ENCODE measurements at places on chromosomes 5 and 9.

DNA sequence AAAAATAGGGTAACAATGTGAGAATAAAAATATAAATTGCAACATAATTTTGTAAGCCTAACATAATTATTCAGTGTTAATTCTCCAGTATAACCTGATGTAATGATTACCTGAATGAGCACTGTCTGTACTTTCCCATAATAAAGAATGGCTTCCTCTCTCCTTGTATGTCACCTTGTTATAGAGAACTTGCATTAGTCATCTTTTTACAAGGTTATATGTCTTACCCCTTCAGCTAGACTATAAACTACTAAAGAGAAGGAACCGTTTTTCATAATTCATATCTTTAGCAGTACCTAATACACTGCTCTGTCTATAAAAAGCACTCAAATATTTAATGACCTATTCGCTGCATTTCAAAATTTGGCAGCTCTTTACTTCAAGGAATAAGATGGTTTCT lies 19.8 kb downstream of the STRBP start:
- no peak for DNase-seq

DNA sequence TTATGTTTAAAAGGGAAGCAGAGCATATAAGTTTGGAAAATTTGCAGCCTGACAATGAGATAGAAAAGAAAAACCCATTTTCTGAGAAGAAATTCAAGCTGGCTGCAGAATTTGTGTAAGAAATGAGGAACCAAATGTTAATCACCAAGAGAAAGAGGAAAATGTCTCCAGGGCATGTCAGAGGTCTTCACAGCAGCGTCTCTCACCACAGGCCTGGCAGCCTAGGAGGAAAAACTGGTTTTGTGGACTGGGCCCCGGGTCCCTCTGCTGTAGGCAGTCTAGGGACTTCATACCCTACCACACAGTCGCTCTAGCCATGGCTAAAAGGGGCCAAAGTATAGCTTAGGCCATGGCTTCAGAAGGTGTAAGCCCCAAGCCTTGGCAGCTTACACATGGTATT lies 32.1 kb upstream of the HSD17B4 start:
- no peak for DNase-seq

GRCh38 chr5:154409230-154409840 lies 36.5 kb upstream of the SAP30L start:
- DNase-seq, result no peak

DNA sequence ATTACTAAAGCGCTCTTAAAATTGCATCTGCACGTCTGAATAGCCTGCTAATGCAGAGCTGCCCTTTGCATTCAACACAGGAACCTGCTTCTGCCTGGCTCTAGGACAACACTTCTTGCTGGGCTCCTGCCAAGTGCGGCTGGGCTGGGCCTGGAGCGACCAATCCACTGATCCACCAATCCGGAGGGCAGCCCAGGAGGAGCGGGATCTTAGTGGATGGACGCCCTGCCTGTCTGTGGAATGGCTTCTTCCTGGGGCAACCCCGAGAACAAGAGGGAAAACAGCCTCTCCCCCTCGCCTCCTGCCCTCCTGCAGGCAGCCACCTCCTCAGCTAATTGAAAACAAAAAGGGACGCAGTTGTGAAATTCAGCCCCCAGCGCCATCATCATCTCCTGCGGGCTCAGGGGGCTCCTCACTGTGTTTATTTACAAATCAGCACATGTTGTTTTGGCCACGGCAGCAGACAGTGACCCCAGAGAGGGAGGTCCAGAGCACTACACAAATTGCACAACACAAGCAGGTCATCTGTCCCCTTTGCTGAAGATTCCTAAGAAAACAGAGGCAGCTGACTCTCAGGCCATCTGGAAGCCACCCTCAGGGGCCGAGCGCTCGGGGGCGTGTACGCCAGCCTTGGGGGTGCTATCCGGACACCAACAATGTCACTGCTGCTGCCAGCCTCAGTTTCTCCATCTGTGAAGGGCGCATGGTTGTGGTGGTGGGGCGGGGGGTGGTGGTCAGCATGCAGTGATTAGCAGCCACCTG lies 57.3 kb downstream of the GADD45G start:
- DNase-seq, result peak; percentile 96

- no peak for DNase-seq
Observed at GRCh38 chr5:81626524-81626923, 124.4 kb downstream of the SSBP2 start.

- no peak for DNase-seq
Observed at GRCh38 chr5:95069948-95070347, 214.9 kb downstream of the MCTP1 start.

DNA sequence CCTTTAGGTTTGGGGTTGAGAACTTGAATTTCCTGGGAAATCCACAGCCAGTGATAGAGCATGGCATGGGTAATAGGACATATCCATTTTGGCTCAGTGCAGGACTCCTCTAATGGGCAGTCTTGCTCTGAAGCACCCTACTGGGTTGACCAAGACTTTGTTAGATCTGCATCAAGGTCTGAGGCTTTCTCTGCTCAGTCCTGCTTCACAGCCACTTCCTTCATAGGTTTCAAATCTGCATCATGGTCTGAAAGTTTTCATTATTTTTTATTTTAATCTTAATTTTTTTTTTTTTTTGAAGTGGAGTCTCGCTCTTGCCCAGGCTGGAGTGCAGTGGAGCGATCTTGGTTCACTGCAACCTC lies 36.5 kb downstream of the KIF2A start:
- DNase-seq, result no peak

GRCh38 chr9:20041697-20042081 lies 252.9 kb upstream of the SLC24A2 start:
- no peak for DNase-seq

GRCh38 chr9:5917888-5918287 lies 27.2 kb downstream of the MLANA start:
- no peak for DNase-seq

GRCh38 chr9:97853844-97854695 lies 1.0 kb downstream of the FOXE1 start:
- no peak for DNase-seq

DNA sequence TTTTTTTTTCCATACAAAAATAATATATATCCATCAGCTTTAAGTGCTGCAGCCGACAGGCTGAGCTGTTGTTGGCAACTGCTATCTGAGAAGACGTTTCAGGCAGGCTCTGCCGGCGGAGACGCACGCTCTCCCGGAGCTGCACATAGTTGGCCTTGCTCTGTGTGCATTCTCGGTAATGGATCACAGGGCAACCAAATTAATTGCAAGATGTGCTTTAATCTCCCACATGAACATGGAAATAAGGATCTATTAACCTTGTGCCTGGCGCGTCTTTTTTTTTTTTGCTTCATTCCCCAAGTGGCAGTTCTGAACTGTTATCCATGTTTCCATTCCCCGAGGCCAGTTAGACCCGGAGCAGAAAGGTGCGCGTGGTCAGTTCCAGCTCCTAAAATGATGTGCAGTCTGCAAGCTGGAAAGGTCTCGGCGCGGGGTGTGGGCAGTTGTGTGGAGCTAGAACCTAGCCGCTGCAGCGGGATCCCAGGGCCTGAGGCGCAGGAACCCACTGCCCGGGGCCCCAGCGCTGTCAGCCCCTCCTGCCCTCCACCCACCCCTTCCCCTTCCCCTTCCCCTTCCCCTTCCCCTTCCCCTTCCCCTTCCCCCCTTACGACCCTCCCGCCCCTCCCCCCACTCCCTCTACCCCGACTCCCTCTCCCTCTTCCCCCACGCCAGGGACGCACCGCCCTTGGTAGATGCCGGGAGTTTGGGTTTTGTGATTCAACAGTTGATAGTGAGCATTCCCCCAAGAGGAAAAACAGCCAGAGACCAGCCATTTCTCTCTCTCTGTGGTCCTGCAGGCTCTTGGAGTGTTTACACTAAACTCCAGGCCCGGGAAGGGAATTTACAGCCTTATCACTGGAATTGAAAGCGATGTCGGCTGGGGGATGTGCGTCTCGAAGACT lies 137.8 kb downstream of the CEP120 start:
- DNase-seq, result no peak

- no peak for DNase-seq
Observed at GRCh38 chr9:88177371-88177770, 39.1 kb upstream of the SPATA31C2 start.

- no peak for DNase-seq
Observed at GRCh38 chr5:151697452-151697851, 10.7 kb upstream of the SPARC start.

DNA sequence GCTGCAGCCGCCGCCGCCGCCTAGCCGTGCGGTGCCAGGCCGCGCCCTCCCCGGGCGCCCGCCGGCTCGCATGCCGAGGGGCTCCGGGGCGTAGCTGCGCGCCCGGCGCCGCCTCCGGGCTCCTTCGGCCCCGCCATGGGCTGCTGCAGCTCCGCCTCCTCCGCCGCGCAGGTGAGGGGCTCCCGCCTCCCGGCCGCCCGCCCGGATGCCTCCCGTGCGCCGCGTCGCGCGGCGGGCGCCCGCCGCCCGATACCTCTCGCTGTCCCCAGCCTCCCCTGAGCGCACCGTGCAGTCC lies 230 bp downstream of the SLC44A1 start:
- DNase-seq, result no peak

DNA sequence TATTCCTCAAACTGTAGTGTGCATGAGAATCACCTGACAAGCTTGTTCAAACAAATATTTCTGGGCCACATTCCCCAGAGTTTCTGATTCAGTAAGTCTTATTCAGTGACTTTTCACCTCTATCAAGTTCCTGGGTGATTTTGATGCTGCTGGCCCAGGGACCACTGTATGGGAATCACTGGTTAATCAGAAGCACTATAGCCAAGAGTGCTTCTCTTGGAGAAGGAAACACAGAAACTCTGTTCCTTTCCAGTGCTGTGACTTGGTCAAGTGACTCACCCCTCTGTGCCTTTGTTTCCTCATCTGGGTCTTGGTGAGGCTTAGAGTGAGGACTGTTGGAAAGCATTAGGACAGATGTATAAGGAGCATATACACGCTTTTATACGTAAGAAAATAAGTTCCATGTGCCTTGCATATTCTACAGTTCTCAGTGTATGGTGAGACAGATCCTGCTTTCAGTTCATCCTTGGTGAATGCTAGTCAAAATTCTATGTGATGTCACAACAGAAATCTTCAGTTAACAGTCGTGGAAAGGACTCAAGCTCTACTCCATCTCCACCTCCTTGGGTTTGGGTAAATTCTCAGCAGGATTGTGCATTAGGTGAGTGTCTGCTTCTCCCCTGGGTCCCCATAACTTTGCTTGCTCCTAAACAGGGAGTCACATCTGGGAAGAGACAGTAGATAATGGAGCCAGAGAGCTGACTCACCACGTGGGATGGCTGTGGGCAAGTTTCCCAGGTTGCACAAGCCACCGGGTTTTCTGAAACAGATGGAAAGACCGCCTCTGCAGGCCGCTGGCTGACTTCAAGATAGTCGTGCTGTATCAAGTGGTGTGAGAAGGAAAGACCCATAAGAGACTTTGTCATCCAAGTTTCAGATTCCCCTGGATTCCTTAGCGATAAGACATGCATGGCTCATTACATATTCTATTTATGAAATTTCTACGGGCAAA lies 117.0 kb downstream of the NXNL2 start:
- DNase-seq, result no peak

DNA sequence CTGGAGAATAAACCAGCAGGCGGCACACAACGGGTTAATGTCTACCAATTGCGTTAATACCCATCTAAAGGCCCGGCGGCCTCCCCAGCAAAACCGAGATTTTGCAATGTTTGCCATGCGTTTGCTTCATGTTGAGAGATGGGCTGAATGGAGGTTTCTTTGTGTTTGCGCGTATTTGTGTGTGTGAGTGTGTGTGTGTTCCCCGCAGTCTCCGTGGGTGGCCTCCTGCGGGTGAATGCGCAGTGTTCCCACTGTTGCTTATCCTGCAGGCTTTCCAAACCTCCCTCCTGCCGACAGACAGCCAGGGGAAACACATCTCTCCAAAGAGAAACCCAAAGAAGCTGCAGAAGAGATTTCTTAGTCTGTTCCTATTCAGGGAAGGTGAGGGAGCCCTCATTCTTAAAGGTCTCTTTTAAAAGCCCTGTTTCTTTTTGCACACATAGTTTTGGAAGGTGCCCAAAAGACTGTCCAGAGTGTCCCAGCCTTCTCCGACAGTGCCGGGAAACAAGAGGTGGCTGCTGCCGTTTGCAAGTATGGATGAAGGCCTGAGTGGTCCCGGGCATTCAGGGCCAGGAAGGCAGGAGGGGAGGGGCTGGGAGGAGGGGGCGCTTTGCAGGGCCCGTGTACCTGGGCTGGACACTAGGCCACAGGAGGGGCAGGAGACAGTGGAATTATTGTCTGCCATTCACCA lies 103.8 kb upstream of the ERCC6L2 start:
- no peak for DNase-seq

DNA sequence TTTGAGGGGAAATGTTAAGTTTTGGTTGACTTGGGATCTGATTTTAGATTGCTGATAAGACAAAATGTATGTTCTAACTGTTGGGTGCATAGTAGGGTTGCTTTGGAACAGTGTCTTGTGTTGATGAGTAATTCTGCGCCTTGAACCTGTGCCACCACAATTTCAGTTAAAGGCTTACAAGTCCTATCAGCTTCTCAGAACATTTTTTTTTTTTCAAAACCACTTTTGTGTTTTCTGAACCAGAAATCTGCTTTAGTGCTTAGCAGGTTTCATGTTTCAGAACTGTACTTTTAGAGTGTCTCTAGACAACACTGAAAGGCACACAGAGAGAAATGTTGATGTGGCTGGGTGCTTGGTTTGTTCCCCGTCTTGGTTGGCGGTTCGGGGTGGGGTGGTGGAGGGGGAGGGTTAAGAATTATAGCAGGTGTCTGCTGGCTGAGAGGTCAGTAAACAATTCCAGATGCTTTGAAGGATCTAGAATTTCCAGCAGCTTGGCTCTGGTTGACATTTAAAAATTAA lies 84.6 kb downstream of the ANKRD55 start:
- DNase-seq, result no peak

DNA sequence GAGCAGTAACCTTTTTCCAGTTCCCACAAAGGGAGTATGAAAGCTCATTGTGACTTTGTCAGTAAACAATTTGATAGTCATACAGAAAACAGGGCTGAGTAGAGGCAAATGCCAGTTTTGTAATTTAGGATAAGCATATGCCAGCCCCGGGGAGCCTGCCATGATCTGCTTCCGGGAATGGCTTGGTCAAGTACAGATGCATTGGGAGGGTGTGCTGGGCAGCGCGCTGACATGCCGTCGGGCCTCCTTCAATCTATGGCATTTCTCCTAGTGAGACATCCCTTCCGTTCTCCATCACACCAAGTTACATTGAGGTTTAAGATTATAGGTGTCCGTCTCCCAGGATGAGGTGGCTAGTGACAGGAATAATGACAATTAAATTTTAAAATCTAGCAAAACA lies 48.6 kb downstream of the GNA14 start:
- no peak for DNase-seq

- no peak for DNase-seq
Observed at GRCh38 chr5:113233606-113234005, 201.2 kb downstream of the TSSK1B start.

- no peak for DNase-seq
Observed at GRCh38 chr5:38723426-38723825, 122.4 kb upstream of the OSMR start.

DNA sequence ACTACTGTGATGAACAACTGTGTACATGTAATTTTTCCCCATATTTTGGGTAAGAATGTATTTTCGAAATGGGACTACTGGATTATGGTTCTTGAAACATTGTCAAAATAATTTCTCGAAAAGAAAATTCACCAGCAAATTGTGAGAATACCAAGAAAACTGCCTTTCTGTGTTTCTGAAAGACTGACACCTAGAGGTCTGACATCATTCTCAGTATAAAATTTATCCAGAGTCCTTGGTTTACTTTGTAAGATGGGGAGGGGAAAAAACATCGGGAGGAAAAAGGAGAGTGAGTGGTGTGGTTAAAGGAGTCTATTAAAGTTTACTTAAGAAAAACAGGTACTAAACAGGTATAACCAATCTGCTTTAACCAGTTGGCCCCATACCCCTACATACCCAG lies 149.2 kb downstream of the CEP120 start:
- DNase-seq, result no peak

- no peak for DNase-seq
Observed at GRCh38 chr5:34487956-34488355, 168.2 kb upstream of the RAI14 start.

Data from putamen (tissue), 1 donor.